ENCODE measurements at places on chromosomes 12 and 14.

GRCh38 chr14:64692986-64693809, 11.0 kb upstream of the PLEKHG3 start:
- no peak for DNase-seq

GRCh38 chr14:20568393-20568792, 7.5 kb upstream of the RNASE9 start:
- no peak for DNase-seq

DNA sequence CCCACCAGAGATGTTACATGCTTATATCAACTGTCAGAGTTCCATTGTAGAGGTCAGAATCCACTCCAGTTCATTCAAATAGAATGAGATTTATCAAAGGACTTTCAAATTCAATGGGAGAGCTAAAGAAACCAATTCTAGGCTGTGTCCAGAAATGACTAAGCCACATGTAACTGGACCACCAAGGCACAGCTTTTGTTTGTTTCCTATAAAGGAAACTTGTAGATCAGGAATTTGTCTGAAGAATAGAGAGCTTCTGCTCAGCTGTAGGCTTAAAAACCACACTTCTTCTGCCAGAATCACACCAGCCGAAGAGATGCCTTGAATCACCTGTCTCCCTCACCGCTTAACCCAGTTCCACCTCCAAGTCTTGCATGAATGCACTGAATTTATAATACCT, 134.0 kb upstream of the NEDD1 start:
- DNase-seq, result no peak

DNA sequence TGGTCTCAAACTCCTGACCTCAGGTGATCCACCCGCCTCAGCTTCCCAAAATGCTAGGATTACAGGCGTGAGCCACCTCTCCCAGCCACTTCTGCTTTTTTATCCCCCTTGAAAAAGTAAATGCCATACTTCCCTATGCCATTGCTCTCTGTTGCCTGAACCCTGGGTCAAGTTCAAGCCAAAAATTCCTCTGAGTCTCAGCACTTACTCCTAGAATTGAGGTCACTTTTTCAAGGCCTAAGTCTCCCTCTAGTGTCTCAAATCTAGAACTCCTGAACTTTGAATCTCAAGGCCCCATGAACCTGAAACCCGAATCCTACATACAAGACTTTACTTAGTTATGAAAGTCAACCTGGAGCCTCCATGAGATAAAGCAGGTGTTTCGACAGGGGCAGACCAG, 1.4 kb upstream of the APOBEC1 start:
- no peak for DNase-seq

DNA sequence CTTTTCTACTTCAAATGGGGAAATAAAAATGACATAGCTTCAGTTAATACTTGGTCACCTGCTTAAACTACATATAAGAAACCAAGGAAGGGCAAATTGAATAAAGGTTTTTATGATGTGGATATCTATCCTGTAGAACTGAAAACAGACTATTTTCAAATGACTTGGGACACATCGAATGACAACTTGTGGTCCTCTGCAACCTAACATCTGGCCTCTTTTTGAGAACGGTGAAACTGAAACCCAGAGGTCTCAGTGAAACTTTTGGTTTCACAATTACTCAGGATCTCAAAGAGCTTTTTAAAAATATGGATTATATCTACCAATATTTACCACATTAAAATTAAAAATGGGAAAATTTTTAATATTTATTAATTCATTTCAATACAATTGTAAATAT, 65.2 kb downstream of the PPP2R5E start:
- no peak for DNase-seq

- DNase-seq, result no peak
Observed at GRCh38 chr14:21626491-21627230, 8.1 kb downstream of the OR10G2 start.

DNA sequence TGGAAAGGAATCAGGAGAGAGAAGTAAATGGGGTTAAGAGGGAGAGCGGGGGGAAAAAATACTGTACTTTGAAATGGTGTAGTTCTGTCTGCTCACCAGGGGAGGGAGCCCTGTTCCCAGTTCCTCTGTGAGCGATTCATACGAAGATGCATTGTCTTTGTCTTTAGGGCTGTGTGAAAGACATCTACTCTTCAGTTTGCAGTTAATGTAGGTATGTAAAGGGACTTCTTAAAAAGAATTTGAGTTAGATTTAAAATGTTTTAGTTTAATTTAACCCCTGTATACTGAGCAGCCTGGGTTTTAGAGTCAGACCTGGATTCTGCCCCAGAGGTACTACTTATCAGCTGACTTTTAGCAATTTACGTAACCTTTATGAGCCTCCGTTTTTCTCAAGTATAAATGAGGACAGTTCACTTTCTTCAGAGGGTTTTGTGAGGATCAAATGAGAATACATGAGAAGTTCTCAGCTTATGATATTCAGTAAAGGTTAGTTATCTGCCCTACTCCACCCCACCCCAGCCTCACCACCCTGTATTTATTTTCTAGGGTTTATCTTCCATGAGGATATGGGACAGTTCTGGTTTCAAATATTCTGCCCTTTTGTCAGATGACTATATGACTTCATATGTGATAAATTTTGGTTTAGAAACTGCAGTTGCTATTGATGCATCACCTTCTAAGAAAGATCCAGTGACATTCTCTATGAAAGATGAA, 82.5 kb upstream of the EVL start:
- peak; percentile 54 for DNase-seq

DNA sequence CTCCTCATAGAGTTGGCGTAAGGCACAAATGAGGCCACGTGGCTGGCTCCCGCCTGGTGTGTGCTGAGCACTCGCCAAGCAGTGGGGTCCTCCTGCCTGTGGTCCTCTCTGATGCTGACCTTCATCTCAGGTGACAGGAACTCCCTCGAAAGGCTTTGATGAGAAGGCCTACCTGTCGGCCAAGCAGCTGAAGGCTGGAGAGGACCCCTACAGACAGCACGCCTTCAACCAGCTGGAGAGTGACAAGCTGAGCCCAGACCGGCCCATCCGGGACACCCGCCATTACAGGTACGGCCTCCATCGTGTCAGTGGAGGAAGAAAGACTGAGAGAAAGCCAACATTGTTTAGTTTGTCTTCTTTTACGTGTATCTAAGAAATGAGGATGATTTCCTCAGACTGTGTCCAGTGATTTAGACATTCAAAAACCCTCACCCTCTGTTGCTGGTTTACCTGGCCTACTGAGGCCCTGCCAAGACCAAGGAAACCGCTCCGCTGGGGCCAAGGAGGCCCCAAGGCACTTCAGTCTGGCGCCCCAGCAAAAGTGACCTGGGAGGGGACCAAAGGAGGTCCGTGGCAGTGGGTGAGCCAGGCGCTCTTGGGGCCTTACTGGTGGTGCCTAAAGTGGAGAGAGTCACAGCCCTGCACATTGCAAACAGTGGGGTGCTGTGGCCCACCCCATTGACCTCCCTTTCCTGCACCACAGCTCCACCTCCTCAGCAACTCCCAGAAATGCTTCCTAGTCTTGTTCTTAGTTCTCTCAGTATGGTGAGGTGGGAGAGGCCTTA, 60.8 kb downstream of the GALNT16 start:
- no peak for DNase-seq

DNA sequence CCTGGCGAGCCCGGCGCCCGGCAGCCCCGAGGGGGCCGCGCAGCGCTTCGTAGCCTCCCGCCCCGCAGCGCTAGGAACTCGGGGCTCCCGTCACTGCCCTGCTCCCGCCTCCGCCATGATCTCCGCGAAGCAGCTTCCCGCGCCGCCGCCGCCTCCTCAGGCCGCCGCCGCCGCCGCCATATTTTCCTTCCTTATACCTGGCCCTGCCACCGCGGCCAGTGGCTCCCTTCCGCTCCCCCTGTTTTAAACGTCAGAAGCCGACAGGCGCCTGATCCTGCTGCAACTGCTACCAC, 286 bp downstream of the PPP4R3A start:
- no peak for DNase-seq

DNA sequence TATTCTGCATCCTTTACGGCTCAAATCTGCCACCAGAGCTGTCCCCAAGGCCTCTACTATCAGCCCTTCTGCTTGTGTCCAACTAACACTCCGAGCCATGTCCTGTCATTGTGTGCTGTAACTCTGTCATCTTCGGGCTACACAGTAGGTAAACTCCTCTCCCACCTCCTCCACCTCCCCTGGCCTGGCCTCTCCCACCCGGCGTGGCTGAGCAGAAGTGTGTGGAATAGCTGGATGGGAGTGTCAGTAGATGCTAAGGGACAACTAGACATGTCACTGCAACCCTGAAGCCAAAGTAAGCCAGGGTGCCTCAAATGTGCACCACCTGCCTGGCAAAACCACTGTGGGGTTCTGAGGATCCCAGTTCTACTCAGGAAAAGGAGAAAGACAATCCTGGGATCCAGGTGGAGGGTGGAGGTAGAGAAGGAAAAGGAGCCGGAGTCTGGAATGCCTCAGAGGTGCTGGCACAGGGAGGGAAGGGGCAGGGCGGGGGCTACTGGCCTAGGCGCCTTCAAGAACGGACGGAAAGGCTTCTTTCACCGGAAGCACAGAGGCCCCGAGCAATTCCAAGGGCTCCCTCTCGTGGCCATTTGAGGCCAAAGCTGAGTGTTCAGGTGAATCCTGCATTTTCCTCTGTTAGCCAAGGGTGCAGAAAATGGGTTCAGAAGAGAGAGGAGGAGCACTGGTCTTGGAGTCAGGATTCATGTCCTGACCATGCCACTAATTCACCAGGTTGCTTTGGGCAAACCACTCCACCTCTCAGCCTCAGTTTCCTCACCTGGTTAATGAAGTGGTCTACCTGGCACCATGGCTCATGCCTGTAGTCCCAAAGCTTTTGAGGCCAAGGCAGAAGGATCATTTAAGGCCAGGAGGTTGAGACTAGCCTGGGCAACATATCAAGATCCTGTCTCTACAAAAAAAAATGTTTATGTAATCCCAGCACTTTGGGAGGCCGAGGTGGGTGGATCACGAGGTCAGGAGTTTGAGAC, 20.5 kb upstream of the FAM181A start:
- peak; percentile 63 for DNase-seq

- DNase-seq, result no peak
Observed at GRCh38 chr12:26668847-26669246, 164.1 kb downstream of the ITPR2 start.

- DNase-seq, result no peak
Observed at GRCh38 chr12:119129827-119130434, 48.8 kb upstream of the HSPB8 start.

GRCh38 chr12:100044266-100044665, 59.5 kb upstream of the ANKS1B start:
- DNase-seq, result no peak

DNA sequence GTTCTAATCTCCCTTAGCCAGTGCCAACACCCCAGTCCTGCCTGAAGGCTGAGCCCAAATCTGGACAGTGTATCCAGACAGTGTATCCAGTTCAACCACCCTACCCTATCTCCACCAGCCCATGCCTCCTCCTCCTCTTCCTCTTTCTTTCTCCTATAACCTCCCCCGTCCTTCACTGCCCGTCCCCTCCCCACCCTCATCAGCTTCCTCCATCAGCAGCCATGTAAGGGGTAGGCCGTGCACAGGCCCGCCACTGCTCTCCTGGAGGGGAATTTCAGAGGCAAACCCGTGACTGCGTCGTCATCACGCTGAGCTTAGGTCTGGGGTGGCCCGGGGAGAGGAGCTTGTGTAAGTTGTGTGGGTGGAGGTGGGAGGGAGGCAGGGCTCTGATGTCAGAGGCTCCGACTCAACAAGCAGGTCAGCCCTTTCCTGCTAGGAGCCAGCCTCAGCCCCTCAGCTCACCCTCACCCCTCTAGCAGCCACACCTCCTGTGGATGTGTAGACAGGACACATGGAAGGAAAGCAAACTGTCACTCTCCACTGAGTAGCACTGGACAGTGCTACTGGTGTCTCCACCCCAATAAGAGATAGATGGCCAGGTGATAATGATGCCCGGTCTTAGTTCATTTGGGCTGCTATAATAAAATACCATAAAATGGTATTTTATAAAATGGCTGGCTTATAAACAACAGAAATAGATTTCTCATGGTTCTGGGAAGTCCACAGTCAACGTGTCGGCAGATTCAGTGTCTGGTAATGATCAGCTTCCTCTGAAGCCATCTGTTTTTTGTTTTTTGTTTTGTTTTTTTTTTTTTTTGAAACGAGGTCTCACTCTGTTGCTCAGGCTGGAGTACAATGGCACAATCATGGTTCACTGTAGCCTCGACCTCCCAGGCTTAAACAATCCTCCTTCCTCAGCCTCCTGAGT, 50.5 kb downstream of the IRF2BPL start:
- no peak for DNase-seq

GRCh38 chr14:105063056-105063455, 2.2 kb downstream of the GPR132 start:
- no peak for DNase-seq

GRCh38 chr12:29149691-29150281, 708 bp downstream of the FAR2 start:
- DNase-seq, result no peak

- no peak for DNase-seq
Observed at GRCh38 chr14:34355584-34356263, 106.3 kb downstream of the SPTSSA start.

GRCh38 chr14:70254476-70254961, 65.8 kb upstream of the SLC8A3 start:
- no peak for DNase-seq

All from HuH-7.5 (cell line).